ENCODE measurements at places on chromosomes 16 and 17.
A peak's percentile ranks its signal among the peaks of the same experiment; 100 is the strongest.

GRCh38 chr17:29565643-29566472 is 979 bp downstream of the ABHD15 start:
- peak; percentile 69 for DNase-seq

DNA sequence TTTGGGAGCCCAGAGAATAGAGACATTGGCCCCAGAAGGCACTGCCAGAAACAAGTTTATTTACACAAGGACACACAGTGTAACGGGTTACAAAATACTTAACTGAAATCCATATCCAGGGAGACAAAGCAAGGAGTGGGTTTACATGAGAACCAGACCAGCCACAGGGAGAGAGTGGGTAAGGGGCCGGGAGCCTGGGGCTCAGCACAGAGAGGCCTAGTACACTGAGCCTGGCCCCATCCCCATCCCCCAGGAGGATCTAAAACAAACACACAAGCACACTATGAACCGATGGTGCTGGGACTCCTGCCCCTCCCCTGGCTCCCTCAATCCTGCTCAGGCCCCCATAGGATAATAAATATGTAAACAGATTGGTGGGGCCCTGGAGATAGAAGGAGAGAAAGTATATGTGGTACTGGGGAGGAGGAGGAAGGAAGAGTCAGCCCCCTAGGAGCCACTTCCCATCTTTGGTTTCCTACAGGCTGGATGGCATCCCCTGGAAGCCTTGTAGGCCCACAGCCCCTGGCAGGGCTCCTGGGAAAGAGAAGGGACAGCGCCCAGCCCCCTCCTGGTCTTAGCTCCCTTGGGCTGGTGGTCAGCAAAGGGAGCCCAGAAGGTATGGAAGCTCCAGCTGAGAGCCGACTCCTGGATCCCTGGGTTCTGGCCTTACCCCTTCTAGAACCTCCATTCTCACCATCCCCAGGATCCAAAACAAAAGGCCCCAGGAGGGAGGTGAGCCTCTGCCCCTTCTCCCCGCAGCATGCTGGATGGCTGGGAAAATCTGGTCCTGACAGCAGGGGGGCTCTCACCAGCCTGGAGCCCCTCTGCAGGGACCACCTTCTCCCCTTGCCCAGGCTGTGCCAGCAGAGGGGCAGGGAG is 6.4 kb downstream of the G6PC3 start:
- DNase-seq, result no peak

DNA sequence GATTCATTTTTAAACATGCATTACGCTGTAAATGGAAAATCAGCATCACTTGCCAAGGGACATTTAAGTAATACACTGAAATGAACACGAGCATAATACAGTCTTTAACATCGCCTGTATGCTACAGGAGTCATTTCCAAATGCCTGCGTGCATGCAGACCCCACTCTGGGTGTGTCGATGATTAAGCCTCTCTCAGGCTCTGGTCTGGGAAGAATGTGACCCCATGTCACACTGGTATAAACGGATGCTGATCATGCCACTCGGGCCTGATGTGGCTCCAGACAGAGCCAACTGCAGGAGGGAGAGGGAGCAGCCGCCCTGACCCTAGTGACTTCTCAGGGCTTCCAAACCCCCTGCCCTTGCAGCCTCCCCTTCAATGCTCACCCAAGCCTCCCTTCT is 10.8 kb downstream of the EMP2 start:
- DNase-seq, result no peak

- DNase-seq, result no peak
These were observed 4.9 kb downstream of the CDK10 start for GRCh38 chr16:89691231-89691985.

- DNase-seq, result no peak
These were observed 17.7 kb downstream of the RAI1 start for GRCh38 chr17:17698869-17699351.

- DNase-seq, result no peak
These were observed 69.5 kb upstream of the PIRT start for GRCh38 chr17:10907370-10907769.

GRCh38 chr17:76867578-76868175 is 527 bp upstream of the MGAT5B start:
- DNase-seq, result no peak

- no peak for DNase-seq
These were observed 77.3 kb downstream of the USP22 start for GRCh38 chr17:20965492-20965891.

DNA sequence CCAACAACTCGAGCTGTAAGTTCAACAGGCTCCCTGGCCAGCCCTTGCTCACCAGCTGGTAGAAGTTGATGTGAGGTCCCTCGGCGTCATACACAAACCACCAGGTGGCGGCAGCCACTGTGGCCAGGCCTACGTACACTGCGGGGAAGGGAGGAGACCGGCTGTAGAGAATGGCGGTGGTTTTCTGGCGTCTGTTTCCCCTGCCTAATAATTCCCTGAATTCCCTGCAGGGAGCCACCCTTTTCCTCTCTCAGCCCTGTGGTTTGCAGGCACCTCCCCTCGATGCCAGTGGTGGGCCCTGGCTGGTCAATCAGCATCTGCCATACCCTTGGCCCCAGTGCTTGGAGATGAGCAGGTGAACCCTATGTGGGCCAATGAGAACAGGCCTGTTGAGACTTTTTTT is 18.9 kb upstream of the P2RX1 start:
- peak; percentile 49 for DNase-seq

DNA sequence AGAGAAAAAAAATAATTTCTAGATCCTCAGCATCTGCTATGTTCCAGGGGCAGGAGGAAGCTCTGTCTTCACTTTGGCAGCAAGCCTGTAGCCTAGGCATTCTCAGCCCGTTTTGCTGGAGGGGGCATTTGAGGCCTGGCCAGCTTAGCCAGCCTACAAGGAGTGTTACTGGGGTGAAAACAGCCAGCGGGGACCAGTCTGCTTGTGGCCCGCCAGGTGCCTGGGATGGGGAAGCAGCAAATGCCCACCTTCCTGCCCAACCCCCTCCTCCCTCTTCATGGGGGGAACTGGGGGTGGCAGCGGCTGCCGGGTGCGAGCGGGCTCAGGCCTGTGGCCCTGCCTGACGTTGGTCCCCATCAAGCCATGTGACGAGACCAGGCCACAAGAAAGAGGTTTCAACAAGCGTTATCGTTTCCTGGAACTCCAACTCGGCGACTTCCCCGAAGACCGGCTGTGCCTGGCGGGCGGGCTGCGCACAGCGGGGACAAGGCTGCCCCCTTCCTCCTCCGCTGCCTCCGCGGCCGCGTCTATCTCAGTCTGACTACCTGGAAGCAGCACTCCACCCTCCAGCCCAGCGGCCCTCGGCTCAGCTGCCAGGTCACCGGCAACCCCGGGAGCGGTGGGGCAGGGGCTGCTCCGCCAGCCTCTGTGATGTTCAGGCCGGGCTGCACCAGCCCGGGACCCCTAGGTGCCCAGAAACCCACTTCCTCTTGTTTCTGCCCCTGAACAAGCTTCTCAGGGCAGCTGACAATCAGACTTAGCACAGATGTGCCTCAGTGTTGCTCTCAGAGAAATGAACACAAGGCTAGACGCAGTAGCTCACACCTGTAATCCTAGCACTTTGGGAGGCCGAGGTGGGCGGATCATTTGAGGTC is 22.9 kb downstream of the SOCS1 start:
- peak; percentile 94 for DNase-seq

GRCh38 chr16:1696863-1697262 is 9.1 kb upstream of the MAPK8IP3 start:
- no peak for DNase-seq

DNA sequence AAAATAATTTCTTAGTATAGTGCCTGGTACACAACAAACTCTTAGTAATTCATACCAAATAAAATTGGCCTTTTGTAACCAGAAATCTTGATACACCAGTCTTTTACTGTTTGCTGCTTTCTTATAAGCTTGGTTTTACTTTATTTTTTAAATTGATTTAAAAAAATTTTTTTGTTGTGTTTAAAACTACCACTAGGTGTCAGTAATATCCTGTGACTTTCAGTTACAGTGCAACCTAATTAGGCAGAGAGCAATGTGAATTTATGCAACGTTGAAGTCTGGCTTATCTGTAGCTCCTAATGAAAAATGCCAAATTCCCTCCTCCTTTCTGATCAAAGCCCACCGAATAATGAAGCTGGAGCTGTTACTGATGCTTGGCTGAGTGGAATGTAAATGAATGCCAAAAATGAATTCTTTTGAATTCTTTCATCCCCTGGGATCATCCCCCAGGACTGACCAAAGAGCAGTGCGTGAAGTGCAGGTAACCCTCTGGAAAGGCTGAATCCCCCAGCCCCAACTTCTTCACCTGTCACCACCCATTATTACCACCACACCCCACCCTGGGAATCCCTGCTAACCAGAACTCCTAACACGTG is 3.8 kb downstream of the ERCC4 start:
- no peak for DNase-seq

DNA sequence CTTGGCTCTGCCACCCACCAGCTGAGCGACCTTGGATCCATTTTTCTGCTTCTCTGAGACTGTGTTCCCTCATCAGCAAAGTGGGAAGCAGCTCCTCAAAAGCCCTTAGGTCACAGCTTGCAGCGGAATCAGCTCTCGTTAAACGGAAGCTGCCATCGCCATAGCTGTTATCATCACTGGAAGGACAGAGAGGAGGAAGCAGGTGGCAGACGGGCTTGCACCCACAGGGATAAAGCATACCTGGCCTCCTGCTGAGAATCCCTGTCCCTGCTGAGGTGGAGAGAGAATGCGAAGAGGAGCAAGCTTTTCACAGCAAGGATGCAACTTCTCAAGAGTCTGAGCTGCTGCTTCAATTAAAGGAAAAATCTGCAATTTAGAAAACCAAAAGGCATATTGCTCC is 106.6 kb downstream of the CLEC16A start:
- no peak for DNase-seq

DNA sequence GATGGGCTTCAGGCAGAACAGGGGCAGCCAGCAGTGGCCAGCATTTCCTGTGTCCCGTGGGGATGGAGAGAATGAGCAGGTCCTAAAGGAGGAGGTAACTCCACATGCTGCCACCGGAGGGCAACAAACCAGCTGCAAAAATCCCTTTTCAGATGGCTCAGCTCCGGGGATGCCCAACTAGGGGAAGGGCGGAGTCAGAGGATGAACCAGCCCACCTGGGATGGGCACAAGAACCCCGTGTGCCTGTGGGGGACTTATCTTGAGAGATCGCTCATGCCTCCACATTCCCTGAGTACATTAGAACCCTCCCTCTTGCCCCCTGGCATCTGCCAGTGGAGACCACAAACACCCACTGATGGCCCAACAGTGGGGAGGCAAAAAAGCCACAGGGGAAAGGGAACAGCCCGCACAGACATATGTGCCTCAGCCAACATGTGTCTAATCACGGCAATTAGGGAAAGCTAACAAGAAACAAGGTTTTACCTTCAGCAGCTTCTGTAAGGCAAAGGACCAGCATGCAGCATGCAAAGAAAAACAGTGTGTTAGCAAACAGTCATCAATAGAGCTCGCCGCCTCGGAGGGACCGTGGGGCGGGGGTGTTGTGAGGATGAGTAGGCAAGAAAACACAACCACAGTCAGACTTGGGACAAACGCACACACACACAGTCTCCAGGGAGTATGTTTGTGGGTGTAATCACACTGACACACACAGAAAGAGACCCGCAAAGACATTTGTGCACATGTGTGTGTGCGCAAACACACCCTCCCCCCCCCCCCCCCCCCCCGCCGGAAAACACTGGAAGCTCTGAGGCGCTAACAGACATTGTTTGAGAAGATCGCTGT is 64.0 kb downstream of the MYO18A start:
- DNase-seq, result peak; percentile 58

GRCh38 chr17:76032073-76032779 is 5.1 kb upstream of the EVPL start:
- no peak for DNase-seq

Data from activated CD4-positive, alpha-beta T cell treated with anti-CD3 and anti-CD28 coated beads, Interleukin-2, amount 10 ng/mL, durations not matched to agents 7 days and 5 days (primary cell).